ENCODE measurements at places on chromosomes 4 and X. TPM values are rescaled to one million over a fixed set of nuclear protein-coding genes. Genes with fewer than 3 reads are reported as not detected.

DNA sequence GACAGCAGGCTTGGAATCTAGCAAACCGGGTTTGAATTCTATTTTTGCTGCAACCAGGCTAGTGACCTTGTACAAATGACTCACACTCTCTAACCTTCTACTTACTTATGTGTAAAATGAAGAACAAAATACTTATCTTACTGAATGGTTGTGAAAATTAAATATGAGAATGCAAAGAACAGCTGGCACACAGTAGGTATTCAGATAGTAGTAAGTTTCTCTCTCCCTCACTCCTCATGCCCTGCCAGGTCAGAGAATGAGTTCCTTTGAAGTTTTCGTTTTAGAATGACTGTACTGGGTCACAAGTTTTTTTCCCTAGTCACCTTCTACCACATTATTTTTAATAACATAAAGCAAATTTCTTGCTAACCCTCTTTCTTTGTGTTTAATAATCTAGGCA lies 33.0 kb downstream of the CISD2 start:
- no peaks in the 10 kb centered on the region for H3K36me3 ChIP-seq
- H3K4me3 ChIP-seq, result no peak overlapping the region
- no peak for DNase-seq
- H3K4me1 ChIP-seq, result no peaks in the 10 kb centered on the region
- no peaks in the 10 kb centered on the region for H3K27me3 ChIP-seq

GRCh38 chrX:122272011-122272410 lies 912.1 kb upstream of the GRIA3 start:
- H3K27me3 ChIP-seq, result no peaks in the 10 kb centered on the region
- no peaks in the 10 kb centered on the region for H3K36me3 ChIP-seq
- no peak for DNase-seq

DNA sequence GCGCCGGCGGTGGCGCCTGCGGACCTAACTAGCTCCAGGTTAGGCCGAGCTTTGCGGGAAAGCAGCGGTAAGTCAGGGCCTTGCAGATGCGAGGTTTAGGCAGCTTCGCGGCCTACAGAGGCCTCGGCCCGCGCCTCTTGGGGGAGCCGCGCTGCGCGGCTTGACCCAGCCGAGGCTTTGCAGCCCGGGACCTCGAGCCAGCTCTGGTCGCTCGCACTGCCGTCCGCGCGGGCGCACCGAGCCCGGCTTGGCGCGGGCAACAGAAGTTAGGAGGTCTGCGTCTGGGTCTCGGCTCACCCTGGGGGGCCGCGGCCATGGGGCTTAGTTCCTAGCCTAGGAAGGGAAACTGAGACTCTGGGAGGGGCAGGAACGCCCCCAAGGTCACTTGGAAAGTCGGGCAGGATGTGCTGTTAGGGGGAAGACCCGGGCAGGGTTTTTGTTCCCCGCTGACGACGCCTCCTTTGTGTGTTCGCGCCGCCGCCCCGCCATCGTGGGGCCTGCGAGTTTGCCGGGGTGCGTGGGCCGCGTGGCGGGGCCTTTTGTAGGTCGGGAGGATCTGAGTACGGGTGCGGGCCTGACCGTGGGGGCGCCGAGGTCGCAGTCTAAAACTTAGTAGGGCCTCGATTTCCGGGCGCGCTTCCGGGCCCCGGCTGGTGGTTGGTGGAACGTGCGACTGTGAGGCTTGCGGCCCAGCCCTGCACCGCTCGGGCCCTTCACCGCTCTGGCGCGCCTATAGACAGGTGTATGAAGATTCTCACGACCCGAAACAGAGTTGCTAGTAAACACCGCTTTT lies 482 bp downstream of the RNF4 start:
- H3K36me3 ChIP-seq, result peaks cover 13% of the 10 kb centered on the region
- DNase-seq, result peak; percentile 67
- no peaks in the 10 kb centered on the region for H3K27me3 ChIP-seq
- peak overlapping the region; percentile 97 for H3K27ac ChIP-seq
- peaks cover 46% of the 10 kb centered on the region for H3K4me1 ChIP-seq

- H3K4me3 ChIP-seq, result no peak overlapping the region
- no peaks in the 10 kb centered on the region for H3K36me3 ChIP-seq
- H3K27ac ChIP-seq, result no peak overlapping the region
- H3K27me3 ChIP-seq, result peaks cover 2% of the 10 kb centered on the region
- DNase-seq, result no peak
Observed at GRCh38 chr4:78517050-78517652, 34.4 kb upstream of the ANXA3 start.

DNA sequence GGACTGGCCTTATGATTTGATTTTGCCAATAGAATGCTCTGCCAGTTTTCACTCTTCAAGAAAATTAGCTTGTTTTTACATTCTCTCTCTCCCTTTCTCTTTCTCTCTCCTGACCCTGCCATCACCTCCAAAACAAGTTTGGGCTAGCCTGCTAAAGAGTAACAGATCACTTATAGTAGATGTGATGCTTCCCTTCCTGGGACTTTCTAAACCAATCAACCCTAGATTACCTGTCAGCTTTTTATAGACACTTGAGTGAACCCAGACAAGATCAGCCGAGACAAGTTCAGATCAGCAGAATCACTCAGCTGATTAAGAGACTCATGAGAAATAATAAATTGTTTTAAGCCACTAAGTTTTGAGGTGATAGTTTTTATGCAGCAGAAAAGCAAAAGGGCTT lies 521.2 kb downstream of the ANKRD50 start:
- H3K4me3 ChIP-seq, result no peak overlapping the region
- DNase-seq, result no peak
- no peaks in the 10 kb centered on the region for H3K36me3 ChIP-seq
- H3K27me3 ChIP-seq, result no peaks in the 10 kb centered on the region
- no peak overlapping the region for H3K27ac ChIP-seq

DNA sequence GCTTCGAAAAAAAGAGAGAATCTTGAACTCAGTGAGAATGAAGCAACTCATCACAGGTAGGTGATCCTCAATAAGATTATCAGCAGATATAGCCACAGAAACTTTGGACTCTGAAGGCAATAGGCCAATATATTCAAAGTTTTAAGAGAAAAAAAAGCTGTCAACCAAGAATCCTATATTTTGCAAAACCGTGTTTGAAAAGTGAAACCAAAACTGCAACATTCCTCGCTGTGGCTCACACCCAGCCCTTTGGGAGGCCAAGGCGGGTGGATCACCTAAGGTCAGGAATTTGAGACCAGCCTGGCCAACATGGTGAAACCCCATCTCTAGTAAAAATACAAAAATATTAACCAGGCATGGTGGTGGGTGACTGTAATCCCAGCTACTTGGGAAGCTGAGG lies 22.8 kb downstream of the MAD2L1 start:
- no peaks in the 10 kb centered on the region for H3K36me3 ChIP-seq
- no peaks in the 10 kb centered on the region for H3K27me3 ChIP-seq
- H3K4me3 ChIP-seq, result no peak overlapping the region

DNA sequence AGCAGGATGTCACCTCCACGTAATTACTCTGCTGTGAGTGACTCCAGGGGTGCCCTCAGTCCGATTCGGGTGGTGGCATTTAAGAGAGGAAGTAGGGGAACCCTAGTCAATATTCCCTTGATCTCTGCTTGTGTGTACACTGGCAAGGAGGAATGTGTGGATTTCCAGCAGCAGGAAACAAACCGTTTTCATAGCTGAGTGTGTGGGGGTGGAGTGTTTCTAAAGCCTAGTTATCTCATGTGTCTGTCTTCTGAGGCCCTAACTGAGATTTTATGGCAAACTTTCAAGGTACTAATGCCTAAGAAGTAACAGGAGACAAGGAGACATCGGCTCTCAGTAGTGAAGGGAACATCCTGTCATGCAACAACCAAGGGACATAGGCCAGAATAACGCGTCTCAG lies 6.6 kb upstream of the CLDN24 start:
- no peak overlapping the region for H3K4me3 ChIP-seq
- no peak overlapping the region for H3K27ac ChIP-seq
- no peaks in the 10 kb centered on the region for H3K27me3 ChIP-seq
- no peaks in the 10 kb centered on the region for H3K4me1 ChIP-seq
- DNase-seq, result no peak

GRCh38 chrX:72094894-72095293 lies 36.8 kb downstream of the RTL5 start:
- DNase-seq, result peak; percentile 74
- peak overlapping the region; percentile 41 for H3K4me3 ChIP-seq
- peaks cover 16% of the 10 kb centered on the region for H3K4me1 ChIP-seq
- H3K27me3 ChIP-seq, result no peaks in the 10 kb centered on the region
- peak overlapping the region; percentile 63 for H3K27ac ChIP-seq

DNA sequence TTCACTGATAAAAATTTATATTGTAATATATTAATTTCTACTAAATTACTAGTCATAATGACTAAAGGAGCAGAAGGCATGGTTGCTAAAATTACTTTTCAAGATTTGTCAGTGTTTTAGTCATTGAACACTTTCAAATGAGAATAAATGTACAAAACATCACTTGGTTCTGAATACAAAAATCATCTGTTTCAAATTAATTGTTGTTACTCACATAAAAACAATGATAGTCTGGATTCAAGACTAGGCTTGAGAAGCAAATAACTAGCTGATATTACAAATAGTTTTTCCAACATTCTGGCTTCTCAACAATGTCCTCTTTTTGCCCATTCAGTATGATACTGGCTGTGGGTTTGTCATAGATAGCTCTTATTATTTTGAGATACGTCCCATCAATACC lies 112.5 kb downstream of the ANAPC10 start:
- no peaks in the 10 kb centered on the region for H3K36me3 ChIP-seq
- no peak overlapping the region for H3K27ac ChIP-seq
- H3K4me3 ChIP-seq, result no peak overlapping the region
- H3K4me1 ChIP-seq, result no peaks in the 10 kb centered on the region
- DNase-seq, result no peak
- H3K27me3 ChIP-seq, result no peaks in the 10 kb centered on the region

- H3K27me3 ChIP-seq, result no peaks in the 10 kb centered on the region
- peak within 1 kb of the TSS; percentile 60 for H3K27ac ChIP-seq
Observed at GRCh38 chr4:138242076-138242833, at the start of gene SLC7A11. Gene SLC7A11, minus strand, starts transcription at chr4:138242349. Its CDS starts 280 bp downstream, at chr4:138242069.

DNA sequence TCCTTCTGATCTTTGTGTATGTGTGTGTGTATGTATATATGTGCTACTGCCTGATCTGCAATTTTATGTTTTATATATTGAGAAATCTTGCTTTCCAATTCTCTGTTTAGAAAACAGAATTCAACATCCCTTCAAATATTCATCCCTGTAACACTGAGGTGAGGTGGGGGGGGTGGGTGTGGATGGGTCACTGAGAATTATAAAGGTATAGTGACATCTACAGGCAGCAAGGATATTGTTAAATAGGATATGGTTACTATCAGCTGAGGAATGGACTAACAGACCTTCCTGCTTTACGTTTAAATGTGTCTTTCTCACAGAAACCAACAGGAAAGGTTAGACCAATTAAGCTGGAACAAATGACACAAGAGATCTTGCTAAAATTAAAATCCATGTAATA lies 19.0 kb upstream of the MAGEB2 start:
- no peak overlapping the region for H3K27ac ChIP-seq
- H3K27me3 ChIP-seq, result no peaks in the 10 kb centered on the region
- no peak overlapping the region for H3K4me3 ChIP-seq

- H3K27me3 ChIP-seq, result no peaks in the 10 kb centered on the region
- no peak overlapping the region for H3K27ac ChIP-seq
- DNase-seq, result no peak
- H3K36me3 ChIP-seq, result no peaks in the 10 kb centered on the region
Observed at GRCh38 chrX:132961511-132961910, 3.1 kb upstream of the HS6ST2 start.

DNA sequence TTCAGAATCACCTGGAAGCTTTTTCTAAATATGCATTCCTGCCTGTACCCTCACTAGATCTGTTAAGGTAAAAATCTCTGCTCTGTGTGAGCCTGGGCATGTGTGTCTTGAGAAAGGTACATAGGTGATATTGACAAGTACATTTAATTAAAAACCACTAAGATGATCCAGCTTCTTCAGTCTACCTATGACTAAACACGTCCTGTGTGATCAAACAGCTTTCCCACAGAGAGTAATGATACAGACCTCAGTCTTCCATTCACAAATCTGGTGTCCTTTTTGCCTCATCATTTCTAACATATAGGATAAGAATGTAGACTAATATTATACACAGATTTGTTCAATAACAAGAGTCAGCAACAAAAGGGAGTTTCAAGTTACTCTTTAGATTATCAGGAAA lies 42.6 kb downstream of the GALNT7 start:
- H3K27ac ChIP-seq, result no peak overlapping the region
- no peak for DNase-seq
- no peak overlapping the region for H3K4me3 ChIP-seq
- no peaks in the 10 kb centered on the region for H3K4me1 ChIP-seq

GRCh38 chrX:17674601-17675000 lies 62.7 kb upstream of the SCML1 start:
- no peak for DNase-seq
- no peaks in the 10 kb centered on the region for H3K27me3 ChIP-seq
- no peak overlapping the region for H3K27ac ChIP-seq
- no peaks in the 10 kb centered on the region for H3K36me3 ChIP-seq
- H3K4me3 ChIP-seq, result no peak overlapping the region
- H3K4me1 ChIP-seq, result no peaks in the 10 kb centered on the region

CDK16 gene
- total RNA-seq, result 186 TPM

ART3 gene
- not detected for total RNA-seq

MAP7D2 gene
- total RNA-seq, result 0.99 TPM

SPATA18 gene
- not detected for total RNA-seq

SOX3 gene
- total RNA-seq, result not detected

CXCL8 gene
- 0.52 TPM for total RNA-seq

GAGE12J gene
- not detected for total RNA-seq

FAM156A gene
- 20.0 TPM for total RNA-seq
